ENCODE measurements at places on chromosomes 3 and 15.

DNA sequence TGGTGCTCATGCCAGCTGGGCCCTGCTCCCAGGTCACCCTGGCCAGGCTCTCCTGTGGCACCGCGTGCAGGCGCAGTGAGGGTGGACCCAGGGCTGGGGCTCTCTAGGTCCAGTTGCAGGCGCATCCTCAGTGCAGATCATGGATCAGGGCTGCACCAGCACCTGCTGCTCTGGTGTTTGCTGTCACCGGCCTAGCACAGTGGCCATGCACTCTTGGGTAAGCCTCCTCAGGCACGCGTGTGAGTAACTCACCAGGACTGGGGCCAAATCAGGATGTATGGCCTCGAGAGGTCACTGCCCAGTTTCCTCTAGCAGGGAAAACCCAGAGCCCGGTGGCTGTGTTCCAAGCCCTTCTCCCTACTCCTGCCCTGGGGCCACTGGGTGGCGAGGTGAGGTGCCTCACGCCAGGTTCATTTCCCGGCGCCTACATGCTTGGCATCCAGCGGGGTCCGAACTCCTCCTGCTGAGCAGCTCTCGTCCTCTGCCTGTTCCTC lies 45.5 kb upstream of the SLC41A3 start:
- peak; percentile 21 for DNase-seq

DNA sequence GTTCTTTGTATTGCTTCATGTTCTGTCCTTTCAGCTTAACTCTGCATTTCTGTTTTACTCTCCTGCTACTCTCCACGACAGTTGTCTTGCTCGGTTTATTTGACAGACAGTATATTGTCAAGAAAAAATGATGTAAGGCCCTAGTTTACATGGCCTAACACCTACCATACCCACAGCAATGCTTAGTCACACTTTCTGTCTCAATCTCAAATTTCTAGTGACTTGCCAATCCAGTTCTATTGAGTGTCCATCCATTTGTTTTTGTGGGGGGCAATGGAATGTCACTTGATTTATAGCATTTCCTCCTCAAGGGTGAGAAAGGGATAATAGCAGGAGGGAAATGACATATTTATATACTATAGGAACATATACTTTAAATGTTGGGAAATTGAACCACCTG lies 676.2 kb downstream of the NAALADL2 start:
- DNase-seq, result no peak

DNA sequence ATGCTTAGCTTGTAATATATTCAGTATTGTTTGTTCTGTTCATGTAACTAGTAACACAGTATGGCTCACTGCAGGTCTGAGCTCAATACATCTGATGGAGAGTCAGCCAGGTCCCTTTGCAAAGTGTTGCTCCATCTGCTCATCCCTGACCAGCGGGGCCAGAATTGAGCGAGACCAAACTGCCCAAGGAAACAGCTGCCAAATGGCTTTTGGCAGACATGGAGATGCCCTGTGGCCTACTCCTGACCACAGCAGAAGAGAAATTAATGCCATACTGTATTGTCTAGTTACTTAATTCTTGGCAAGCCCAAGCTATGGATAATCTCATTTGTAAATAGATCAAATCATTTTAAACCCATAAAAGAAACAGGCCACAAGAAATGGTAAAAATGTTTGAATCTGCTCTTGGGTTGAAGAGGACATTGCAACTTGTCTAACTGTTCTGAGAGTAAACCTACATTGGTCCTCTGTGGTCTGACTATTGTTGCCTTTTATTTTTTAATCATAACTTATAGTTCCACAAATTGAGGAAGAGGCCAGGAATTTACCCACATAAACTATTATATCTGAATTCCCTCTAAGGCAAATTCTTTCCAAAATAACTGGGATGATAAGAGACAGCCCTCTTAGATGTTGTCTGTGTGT lies 209.5 kb downstream of the EBLN2 start:
- DNase-seq, result no peak

GRCh38 chr3:174409086-174409743 lies 449.9 kb upstream of the NAALADL2 start:
- DNase-seq, result no peak

DNA sequence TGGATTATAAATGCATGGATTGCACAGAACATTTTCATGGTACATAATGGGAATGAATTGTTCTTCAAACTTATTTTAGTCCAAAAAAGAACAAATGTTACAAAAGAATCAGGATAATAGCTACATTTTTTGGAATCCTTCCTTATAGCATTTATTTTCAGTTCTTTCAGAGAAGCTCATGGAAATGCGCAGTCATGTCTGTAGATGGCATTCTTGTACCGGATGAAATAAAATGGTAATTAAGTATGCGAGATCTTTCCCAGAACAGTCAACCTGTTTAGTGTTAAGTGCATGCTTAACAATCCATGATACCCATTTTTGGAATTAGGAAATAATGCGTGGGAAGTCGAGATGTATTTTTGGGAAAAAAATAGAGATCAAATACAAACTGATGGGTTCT lies 38.2 kb upstream of the GOLGA8B start:
- no peak for DNase-seq

- DNase-seq, result no peak
Observed at GRCh38 chr3:40044487-40044886, 235.1 kb downstream of the MYRIP start.

DNA sequence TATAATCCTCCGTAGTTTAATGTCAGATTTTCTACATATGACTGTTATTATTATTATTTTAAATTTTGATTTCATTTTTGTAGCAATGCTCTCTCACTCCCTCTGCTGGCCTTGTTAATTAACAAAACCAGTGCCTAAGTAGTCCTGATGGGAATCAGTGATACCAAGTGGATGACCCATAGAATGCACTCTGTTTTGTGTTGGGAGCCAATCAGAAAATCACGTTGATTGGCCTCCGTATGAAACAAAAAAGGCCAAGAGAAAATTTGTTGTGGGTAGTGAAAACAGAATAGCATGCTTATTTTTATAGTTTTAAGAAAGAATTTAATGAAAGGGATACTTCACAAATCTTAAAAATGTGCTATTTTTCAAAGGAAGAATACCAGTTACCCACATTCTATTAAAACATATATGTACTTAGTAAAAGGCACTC lies 34.4 kb upstream of the MEIS2 start:
- no peak for DNase-seq

GRCh38 chr15:71511796-71512681 lies 298.3 kb upstream of the NR2E3 start:
- no peak for DNase-seq

- DNase-seq, result no peak
Observed at GRCh38 chr3:153614563-153614962, 452.5 kb downstream of the RAP2B start.

DNA sequence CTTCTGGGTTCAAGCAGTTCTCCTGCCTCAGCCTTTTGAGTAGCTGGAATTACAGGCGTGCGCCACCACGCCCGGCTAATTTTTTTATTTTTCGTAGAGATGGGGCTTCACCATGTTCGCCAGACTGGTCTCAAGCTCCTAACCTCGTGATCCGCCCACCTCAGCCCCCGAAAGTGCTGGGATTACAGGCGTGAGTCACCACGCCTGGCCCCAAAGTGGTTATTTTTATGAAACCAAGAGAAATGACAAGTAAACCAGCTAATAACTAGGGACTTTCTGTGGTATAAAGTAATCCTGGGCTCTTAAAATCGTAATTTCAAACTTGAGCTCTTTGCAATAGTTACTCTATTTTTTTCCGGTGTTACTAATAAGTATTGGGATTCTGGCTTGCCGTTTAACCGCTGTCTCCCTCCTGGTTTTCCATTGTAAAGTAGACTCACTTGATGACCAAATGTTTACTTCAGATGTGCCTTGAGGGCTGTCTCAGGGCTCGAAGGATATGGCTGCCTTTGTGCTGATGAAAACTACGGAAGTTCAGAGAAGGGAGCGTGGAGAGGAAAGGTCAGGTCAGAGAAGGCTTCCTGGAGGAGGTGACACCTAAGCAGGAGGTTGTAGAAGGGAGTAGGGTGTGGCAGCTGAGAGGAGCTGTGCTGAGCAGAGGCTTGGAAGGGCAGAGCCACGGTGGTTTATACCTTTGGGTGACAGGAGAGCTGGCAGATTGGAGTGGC lies 4.2 kb downstream of the ZSCAN2 start:
- DNase-seq, result no peak

DNA sequence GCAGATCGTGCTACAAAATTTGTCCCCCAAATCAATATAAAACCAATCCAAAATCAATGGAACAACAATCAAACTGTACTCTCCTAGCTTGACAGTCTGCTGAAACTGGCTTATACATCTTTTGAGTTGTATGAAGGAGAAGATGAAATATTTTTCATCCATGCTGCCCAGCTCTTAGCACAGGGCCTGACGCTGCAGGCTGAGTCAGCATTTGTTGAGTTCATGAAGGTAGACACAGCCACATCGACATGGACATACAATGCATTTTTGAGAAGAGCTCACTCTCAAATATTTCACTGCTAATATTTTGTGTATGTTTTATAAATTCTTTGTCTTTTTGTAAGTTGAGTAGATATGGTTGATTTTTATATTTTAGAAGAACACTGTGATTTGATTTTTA lies 327.3 kb downstream of the OTOL1 start:
- DNase-seq, result no peak

DNA sequence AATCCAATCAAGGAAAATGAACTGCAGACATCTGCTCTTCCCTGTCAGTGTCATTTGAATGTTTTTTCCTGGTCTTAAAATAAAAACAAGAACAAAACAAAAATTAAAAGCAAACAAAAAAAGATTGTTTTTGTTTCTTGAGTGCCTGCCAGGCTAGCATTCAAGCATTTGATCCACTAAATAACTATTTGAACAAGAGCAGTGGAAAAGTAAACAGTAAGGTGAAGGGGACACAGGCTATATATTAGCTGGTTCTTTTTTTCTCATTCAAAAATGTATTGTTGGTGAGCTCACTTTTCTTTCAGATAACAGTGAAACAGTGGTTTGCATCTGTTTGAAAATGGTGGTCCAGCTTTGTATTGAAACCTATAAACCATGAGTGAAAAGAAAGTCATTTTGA lies 586.9 kb upstream of the SGO1 start:
- no peak for DNase-seq

GRCh38 chr3:51501833-51502561 lies 2.2 kb upstream of the DCAF1 start:
- peak; percentile 80 for DNase-seq

DNA sequence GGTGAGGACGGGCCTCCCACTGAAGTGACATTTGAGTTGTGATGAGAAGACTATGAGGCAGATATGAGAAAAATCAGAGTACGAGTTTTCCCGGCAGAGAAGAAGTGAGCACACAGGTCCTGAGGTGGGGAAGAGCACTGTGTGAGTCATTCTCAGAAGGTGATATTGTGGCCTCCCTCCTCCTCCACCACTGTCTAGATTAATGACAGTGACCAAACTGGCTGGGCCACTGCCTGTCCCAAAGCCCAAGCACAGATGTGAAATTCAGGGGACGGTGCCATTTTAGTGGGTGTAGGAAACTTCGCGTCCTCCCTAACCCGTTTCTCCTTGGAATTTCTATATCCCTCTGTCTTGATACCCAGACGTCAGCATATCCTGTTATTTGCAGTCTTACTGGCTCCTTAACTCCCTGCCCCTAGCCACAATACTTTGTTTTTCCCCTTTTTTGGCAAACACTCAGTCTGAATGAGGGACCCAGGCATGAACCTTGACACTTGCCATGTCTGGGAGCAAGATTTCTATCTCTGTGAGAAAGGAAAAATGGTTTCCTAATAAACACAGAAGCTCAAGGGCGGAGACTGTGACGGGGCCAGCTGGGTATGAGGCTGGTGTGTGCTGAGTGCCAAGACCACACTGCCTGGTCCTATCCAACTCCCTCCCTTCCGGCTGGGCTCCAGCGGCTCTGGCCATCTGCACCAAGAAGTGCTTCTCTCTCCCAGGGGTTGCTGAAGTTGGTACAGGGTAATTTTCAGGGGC lies 15.2 kb downstream of the PRICKLE2 start:
- peak; percentile 68 for DNase-seq

- no peak for DNase-seq
Observed at GRCh38 chr15:36334059-36334458, 245.4 kb upstream of the CDIN1 start.

- DNase-seq, result no peak
Observed at GRCh38 chr15:89652131-89652530, 3.1 kb downstream of the KIF7 start.

DNA sequence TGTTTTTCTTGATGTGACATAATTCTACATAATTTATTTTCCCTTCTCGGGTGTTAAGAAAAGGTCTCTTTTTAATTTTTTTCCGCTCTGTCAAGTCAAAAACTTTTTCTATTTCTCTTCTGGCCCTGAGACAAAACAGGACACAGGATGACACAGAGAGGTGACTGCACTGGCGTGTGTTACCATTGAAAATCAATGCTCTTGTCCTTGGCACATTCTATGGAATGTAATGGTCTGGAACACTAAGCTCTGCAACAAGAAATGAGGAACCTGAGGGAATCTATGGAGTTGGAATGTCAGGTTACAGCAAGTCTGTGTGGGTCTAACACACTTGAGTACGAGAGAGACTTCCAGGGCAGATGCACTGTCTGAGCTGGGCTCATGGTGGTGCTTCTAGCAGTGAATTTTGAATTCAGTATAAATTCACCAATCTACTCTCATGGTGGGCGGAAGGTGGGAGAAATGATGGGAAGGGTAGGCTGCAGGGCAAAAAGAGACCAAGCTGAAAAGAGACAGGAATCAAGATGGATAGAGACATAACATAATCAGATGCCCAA lies 508.3 kb downstream of the TUSC7 start:
- no peak for DNase-seq

DNA sequence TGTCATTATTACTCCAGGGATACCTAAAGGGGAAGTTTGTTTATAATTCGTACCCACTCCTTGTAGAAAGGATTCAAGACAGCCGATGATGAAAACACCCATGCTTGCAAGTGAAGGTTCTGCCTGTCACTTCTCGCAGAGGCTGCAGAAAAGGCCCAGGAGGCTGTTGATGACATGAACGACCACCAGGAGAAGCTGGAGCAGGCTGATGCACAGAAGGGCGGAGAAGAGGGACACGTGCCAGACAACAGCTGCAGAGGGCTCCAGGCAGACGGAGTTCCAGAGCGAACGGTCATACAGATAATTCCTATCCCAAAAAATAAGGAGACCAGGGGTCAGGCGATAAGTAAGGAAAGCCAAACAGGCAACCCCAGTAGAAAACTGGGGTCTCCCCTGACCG lies 5.7 kb upstream of the DYNLT2B start:
- no peak for DNase-seq

GRCh38 chr15:70188286-70188685 lies 90.6 kb upstream of the TLE3 start:
- DNase-seq, result no peak

- DNase-seq, result no peak
Observed at GRCh38 chr15:61613729-61614128, 384.6 kb upstream of the RORA start.

DNA sequence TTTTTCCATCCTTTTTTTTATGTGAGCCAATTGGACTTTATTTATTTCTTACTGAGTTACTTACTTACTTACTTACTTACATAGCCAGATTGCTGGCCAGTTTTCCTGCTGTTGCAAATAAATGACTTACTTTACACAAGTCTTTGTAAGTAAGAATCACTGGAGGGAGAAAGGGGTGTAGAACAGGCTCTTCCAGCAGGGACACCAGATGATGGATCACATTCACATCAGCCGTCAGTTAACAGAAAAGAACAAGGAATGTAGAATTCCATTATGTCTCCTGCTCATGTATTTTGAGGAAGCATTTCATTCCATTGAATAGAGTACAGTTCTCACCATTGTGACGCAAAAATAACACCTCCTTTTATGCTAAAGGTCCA lies 188.6 kb downstream of the FNDC3B start:
- no peak for DNase-seq

Data from uterus (tissue), 4 donors.